ENCODE measurements at places on chromosomes 1 and 21.

GRCh38 chr1:64568171-64568450, 98.2 kb downstream of the CACHD1 start:
- no peak for DNase-seq

DNA sequence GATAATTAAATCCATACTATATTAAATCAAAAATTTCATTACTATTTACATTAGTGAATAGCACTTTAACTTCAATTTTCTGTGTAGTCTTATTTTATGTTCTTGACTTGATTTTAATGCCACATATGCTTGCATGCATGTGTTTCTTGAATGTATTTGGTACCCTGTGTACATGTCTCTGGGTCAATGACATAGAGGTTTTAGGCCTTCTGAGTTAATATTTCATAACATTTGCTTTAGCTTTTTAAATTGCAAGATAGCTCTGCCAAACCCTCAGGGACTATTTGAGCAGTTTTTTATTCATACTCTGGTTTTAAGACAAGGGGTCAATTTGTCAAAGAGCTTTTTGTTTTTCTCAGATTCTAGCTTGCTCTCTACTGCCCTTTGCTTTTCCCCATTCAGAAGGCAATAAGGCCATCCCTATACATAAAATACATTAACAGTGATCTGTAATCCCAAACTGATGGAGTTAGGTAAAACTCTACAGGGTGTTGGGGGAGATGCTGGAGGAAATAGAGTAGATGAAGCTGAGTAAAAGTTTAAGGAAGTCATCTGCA, 5.0 kb downstream of the MLLT11 start:
- DNase-seq, result no peak

DNA sequence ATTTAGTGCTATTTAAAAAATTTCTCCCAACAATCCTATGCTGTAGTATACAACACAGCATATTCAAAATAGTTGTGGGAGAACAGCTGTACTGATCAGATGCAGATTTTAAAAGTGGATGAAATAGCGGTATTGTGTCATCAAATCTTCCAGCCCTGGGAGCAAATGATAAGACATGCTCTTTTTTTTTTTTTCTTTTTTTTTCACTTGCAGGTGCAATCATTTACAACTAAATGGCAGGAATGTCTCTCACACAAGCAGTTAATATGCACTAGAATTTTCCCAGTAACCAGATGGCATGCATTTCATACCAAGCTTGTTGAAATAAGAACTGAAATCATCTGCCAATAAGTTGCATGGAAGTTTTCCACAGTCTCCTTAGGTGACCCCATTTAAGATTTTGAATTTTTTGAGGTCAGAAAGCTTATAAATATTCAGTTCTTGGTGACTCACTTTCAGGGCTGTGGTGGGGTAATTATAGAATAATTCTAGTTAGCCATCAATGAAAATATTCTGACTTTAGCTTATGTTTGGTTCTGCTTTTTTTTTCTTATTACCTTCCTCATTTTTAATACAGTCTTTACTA, 623.9 kb upstream of the NR5A2 start:
- DNase-seq, result no peak

DNA sequence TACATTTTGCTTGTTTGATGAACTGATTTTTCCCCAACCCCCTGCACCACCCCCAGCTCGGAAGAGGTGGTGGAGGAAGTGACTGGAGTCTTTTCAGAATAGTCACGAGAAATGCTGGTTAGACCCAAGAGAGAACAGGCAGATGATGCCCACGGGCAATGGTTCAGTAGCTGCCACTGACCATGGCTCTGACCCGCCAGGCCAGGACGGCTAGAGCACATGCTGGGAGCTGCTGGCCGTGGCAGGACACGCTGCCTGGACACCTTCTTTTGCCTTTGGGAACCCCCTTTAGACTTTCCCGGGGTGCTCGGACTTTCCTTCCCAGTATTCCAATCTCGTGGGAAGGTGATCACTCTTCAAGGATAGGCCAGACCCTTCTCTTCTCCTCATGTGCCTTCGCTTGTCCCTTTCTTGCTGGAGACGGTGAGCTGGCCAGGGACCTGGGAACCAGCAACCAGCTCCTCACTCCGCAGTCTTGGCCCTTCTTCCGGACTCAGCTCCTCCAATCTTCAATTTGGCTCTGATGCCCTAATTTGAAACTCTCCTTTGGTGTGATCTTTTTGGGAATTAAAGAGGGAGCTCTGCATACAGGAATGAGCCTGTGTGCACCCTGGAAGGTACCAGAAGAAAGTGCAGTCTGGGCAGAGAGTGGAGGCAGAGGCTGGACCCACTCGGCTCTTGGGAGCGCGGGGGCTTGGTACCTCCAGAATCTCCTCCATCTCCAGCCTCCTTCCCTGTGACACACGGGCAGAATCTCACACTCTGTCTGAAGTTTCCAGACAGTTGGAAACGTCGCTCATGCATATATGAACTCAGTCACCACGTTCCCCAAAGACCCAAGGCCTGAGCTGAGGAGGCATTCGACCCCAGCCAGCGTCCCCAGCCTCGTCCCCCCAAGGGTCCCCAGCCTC, 4.0 kb upstream of the PDE9A start:
- DNase-seq, result no peak

- no peak for DNase-seq
Measured at GRCh38 chr1:147080671-147081394, 91.4 kb downstream of the PRKAB2 start.

GRCh38 chr21:37511848-37512247, 145.3 kb downstream of the DYRK1A start:
- no peak for DNase-seq

DNA sequence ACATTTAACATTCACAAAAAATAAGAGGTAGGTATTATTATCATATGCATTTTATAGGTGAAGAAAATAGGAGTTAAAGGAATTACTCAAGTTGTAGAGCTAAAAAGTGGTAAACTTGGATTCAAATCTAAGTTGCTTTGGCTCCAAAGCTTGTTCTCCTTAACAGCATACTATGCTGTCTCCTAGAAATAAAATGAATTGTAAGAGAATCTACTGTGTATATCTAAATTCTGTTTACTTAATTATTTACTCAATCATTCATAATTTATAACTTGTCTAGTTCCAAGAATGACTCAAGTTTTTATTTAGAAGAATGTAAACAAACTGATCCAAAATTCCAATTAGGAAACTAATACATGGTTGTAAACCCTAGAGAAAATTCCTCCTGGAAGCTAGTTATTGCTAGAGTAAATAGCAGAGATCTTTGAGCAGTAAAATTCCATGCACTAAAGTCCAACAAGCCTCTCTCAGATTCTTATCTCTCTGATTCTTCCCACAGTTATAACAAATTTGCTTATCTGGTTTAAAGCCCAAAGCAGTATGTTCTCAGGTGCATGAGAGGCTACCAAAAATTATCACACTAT, 132.5 kb upstream of the DPT start:
- no peak for DNase-seq

DNA sequence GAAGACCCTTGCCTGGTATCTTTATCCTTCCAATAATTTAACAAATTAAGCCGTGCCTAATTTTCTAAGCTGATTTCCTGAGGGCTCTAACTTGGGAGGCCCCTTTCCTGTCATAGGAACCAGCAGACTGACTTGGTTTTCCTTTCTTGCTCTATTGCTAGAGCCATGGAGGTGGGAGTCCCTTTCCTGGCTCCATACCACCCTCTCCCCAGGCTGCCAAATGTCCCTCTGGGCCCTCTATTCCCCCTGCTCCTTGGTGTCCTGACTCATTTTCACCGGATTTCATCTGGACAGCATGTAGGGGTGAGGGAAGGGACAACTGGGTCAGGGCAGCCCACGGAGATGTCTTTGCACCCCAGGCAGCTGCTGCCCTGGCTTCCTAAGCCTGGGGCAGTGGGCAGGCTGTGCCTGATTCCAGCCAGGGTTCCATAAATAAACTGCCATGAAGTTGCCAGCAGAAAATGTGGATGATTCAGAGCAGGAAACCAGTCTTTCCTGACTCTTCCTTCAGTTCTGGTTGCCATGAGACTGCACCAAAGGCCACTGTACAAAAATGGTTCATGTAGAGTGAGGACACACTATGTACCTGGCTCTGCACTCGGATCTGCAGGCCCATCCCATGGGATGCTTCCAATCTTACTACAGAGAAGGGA, 38.0 kb upstream of the SERBP1 start:
- no peak for DNase-seq

DNA sequence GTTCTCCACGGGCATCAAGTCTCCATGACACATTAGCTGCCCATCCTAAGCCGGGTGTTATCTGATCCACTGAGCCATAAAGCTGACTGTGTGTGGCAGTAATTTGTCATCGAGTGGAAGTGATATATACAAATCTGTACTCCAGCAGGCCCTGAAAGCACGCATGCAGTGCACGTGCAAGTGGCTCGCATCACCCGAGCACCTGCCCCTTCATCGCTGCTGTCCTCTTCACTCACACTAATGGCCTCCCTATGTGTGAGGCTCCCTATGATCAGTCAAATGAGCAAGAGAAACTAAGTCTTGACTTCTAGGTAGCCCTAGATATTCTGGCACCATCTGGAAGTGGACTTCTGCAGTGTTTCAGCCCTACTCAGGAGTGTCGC, 248.6 kb downstream of the MATN1 start:
- no peak for DNase-seq
